Muscle of arm (tissue), 14 donors: ENCODE measurements at places on chromosomes 12 and 14.
A peak's percentile ranks its signal among the peaks of the same experiment; 100 is the strongest.

DNA sequence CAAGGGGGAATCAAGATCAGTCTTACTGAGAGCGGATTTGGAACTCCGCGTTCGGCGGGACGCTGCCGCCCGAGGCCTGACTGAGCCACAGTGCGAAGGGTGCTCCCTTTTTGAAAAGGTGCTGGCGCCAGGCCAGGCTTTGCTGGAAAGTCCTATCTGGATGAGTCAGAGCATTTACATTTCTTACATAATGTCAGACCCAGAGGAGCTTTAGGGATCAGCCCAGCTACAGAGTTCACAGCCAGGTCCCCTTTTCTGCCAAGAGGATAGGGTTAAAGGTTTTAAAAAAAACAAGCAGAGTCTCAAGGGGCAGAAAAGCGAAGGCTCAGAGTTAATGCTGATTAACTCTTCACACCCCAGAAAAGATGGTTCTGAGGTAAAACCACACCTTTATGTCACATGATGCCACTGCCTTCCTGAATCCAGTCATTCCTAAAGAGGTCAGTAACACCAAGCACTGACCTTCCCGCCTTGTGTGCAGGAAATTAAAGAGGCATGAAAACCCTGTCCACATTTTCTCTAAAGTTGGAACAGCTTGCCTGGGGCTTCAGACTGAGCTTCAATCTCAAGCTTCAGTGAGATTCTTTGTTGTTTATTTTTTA is 11.7 kb upstream of the FBXL14 start:
- DNase-seq = peak; percentile 85

GRCh38 chr12:100608776-100609175 is 35.3 kb downstream of the GAS2L3 start:
- no peak for DNase-seq

DNA sequence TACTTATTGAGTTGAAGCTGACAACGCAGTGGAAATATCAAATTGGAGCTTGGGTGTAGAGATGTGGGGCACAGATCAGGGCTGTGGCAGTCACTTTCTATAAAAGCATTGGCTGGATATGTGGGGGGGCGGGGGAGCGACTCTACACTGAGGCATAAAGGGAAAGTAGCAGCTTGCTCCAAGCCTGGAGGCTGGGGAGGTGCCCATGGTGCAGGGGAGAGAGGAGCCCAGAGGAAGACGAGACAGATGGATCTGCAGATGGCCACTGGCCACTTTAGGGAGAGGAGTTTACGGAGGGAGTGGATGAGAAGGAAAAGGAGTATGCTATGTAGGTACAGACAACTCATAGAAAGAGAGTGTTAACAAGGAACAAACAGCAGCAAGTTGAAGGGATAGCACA is 13.5 kb upstream of the NGB start:
- DNase-seq = no peak

DNA sequence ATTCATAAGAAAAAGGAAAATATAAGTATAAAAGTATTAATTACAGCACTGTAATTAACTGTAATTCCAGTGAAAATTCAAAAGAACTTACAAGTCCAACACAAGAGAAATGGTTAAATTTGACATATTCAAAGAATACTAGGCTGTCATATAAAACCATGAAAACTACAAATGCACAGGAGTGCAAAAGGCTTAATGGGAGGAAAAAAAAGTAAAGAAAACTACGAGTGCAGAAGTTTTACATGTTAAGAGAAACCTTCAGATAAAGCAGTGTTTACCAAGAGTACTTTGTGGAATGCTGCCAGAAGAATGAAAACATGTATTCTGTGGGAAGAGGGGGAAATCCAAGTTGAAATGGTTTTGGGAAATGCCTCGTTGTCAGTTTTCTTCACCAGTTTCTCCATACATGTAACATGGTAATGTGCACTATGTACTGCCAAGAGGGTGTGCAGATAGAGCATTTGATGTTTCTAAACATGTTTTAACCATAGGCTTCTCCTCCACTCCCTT is 9.1 kb downstream of the HEATR5A start:
- DNase-seq = no peak

GRCh38 chr12:110373425-110373824 is 30.1 kb downstream of the ANAPC7 start:
- no peak for DNase-seq

DNA sequence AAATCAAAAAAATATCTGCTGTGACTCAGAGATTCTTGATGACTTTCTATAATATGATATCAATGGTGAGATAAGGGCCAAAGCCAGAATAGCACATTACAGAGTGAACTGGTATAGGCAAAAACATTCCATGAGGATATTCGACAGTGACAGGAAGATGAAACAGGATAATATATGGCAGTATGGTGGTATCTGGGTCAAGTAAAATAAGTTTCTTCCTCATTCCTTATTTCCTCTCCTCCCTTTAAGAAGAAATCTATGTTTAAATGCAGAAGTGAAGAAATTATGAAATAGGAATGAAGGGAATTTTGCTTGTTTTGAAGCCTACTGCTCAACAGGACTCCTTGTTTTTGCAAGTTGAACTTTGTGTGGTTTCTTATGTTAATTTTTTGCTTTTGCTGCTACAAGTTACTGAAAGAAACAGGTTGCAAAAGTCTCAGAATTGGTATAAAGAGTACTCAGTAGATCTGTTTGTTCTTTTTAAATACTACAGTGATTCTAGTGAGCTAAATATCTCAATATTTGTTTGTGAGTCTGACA is 7.0 kb downstream of the ACSS3 start:
- no peak for DNase-seq

DNA sequence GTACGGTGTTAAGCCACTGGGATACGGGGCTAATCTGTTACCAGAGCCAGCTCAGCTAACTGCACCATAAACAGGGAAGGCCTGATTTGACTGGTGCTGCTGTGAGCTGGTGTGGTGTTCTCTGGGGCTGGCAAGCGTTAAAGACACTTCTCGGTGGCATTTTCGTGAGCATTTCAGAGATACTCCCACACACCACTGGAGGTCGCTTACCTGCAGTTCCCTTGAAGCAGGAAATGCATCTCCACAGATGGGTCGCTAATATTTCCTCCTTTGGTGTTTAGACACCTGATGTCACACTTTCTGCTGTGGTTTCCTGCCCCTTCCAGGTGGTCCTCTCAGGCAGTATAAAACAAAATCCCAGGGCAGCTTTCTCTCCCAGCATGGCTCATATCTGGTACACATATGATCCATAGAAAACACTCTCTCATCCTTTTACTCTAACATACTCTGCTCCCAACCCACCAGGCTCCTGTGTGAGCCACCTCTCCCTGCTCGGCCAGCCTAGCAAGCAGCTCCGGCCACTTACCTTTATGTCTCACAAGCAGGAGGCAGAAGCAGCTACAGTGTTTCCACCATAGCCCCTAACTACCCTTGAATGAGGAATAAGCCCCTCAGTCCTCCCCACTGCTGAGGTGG is 129.9 kb upstream of the GRIN2B start:
- DNase-seq = no peak

- DNase-seq = no peak
Measured at GRCh38 chr14:63486738-63487137, 56.4 kb downstream of the PPP2R5E start.

DNA sequence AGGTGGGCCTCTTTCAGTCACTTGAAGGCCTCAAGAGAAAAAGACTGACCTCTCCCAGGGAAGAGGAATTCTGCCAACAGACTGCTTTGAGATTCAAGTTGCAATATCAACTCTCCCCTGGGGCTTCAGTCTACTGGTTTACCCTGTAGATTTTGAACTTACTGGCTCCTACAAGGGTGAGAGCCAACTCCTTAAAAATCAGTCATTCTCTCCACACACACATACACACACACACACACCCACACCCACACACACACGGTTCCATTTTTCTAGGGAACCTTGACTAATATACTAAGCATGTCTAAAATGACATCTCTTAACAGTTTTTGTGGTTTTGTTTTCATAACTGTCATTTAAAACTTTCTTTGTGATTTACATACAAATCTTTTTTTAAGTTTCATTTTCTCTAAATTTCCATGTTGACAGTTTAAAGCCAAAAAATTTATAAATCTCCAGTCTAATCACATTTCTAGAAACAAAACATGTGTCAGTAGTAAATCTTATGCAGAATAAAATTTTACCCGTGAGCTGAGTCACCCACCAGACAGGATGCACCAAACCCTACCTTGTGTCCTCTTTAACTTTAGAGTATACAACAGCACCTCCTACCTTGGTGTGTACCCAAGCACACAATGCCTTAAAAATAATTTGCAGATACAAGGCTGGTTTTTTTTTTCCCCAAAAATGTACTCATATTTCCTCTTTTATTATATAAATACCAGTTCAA is 394.6 kb downstream of the AEBP2 start:
- no peak for DNase-seq

DNA sequence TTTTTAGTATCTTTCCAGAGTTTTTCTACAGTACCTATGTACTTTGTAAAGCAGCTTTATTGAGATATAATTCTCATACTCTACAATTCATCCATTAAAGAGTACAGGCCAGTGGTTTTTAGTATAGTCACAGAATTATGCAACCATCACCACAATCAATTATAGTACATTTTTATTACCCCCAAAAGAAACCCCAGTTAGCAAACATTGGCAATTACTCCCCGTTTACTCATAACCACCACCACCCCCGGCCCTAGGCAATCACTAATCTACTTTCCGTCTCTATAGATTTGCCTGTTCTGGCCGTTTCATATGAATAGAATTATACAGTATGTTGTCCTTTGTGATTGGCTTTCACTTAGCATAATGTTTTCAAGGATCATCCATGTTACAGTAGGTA is 119.8 kb downstream of the KICS2 start:
- no peak for DNase-seq
